ENCODE measurements at places on chromosomes 16 and 17.

DNA sequence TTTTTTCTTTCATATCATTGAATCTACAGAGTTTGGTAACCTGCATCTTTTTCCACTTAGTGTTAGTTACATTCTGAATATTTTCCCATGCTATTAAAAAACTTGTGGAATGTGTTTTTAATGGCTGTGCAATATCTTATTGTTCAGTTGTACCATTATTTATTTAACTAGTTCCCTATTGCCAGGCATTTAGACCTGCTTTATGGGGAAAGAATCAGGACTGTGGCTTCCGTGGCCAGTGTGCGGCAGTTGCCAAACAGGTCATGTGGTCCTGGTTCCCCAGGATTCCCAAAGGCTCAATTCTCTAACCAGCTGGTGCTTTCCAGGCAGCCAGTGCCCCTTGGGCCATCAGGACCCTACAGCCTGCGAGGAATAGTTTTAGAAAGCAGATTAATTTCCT is 30.8 kb downstream of the NDEL1 start:
- DNase-seq, result no peak

GRCh38 chr16:28923652-28924398 is 1.2 kb downstream of the RABEP2 start:
- DNase-seq, result peak; percentile 73

DNA sequence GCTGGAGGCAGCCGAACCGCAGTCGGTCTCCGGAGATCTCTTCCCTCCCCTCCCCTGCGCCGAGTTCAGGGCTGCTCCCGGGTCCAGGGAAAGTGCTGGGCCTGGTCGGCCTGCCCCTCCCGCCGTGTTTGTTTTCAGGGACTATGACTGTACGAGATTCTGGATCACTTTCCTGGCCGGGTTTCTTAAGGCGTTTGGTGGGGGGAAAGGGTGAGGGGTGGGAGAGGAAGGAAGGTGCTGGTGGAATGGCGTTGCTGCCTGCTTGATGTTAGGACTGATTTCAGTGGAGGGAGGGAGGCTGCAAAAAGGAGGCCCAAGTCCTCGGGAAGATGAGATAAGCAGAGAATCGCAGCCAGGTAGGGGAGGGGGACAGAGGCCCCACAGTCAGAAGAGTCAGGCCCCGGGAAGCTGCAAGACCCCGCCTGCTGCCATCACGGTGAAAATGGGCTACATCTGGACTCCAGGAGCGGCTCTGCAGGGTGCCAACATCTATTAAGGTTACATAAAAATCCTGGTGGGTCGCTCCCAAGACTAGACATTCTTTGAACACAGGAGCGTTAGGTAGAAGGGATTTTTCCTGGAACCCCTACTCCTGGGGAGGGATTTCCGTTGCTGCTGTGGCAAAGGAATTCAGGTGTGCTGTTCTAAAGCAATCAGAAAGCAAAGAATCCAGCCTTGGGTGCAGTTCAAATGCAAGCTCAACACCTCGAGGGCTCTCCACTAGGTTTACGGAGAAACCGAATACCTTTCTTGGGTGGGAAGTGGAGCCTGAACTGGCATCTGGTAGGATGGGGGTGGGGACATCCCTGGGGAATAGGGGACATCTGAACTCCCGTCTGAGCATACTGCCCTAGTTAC is 1.2 kb downstream of the ARHGAP44 start:
- no peak for DNase-seq

- no peak for DNase-seq
Observed at GRCh38 chr16:4372001-4372577, 441 bp downstream of the VASN start.

DNA sequence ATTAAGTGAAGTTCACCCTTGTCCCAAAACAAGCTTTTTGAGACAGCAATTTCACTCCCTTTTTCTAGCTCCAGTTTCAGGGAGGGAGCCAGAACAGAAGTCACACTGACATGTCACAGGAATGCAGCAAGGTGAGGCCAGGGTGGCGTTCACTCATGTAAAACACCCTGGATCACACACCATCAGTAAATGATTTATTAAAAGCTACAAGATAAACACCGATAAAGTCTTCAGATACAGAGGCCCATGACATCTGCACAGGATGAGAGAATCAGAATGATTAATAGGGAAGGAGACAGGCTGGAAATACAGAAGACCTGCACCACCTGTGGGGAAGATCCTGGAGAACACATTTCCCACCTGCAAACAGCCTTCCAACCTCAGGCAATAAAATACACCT is 77.5 kb upstream of the DYNLRB2 start:
- no peak for DNase-seq

- DNase-seq, result no peak
Observed at GRCh38 chr17:56863974-56864373, 30.0 kb downstream of the DGKE start.

DNA sequence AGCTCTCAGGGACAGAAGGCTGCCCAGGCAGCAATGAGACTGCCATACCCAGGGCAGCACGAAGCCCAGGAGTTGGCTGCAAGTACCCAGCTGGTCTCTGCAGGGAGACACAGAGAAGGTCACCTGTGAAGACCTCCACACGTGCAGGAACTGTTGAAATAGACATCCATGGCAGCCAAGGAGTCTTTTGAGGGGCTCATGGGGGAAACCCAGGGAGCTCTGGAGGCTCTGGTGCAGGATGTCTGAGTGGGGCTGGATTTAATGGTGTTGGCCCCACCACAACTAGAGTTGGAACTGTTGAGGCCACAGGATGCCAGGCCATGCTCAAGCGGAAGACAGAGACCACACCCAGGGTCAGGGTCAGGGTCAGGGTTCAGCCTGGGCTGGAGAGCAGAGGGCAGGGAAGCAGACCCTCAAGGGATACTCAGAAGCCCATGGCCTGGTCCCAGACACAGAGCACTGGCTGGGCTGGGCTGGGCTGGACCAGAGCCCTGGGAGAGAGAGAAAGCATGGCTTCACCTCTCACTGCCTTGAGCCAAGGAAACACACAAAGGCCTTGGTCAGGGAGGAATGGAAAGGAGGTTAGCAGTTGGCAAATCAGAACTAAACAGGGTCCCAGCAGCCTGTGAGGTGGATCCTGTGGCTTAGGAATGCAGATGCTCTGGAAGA is 21.4 kb downstream of the PITPNM3 start:
- no peak for DNase-seq

- DNase-seq, result no peak
Observed at GRCh38 chr16:15993946-15994665, 44.7 kb downstream of the ABCC1 start.

DNA sequence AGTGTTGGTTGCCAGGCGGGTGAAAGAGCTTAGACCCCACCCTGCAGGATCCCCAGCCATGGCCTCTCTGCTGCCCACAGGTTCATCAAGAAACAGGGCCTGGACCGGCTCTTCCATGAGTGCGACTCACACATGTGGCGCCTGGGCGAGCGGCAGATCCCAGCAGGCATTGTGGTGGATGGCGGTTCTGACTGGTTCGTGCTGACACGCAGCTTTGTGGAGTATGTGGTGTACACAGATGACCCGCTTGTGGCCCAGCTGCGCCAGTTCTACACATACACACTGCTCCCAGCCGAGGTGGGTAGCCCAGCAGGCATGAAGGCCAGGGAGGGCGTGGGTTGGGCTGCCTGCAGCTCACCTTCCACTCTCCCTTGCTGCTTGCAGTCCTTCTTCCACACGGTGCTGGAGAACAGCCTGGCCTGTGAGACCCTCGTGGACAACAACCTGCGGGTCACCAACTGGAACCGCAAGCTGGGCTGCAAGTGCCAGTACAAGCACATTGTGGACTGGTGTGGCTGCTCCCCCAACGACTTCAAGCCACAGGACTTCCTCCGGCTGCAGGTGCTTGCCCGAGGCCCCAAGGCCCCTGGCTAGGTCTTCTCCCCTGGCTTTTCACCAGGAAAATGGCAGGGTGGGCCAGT is 9.9 kb downstream of the XYLT2 start:
- no peak for DNase-seq

DNA sequence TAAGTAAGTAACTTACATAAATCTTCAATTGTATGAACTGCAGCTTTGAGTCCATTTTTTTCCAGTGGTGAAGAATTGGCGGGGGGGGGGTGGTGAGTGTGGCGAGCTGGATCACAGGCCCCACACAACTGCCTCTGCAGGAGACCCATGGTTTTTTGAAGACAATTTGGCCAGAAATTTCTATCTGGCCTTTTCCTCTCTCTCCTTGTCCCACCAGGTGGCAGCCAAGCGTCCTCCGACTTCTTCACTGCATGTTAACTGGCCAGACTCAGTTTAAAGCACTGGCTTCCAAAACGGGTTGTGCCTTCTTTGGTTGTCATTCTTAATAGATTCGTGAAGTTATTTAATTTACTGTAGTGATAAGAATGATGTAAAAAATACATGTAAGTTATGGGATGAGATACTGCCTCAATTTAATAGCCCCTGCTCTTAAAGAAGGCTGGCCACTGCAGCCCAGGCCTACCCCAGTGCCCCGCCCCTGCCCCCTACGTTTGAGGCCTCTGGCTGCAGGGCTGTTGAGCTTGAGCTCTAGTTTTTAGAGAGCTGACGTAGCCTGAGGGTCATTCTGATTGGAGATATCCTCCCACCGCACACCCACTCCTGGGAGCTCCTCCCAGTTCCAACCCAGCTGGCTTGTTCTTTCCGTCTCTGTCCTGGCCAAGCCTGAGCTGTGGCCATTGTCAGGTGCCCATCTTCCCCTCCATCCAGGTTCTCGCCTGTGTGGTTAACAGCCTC is 36.4 kb downstream of the AKAP1 start:
- no peak for DNase-seq

DNA sequence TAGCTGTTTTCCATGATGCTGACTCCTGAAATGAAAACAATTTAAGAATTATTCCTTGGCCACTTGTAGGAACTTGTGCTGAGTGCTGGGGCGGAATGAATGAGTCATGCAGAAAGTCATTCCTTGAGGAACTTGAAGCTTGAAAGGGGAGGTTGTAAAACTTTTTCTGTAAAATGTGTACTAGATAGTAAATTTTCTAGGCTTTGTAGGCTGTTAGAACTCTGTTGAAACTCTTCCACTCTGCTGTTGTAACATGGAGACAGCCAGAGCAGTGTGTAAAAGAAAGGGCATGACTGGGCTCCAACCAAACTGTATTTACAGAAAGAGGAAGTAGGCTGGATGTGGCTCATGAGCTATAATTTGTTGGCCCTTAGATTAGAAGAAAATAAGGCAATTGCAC is 46.1 kb downstream of the ABCA8 start:
- no peak for DNase-seq

GRCh38 chr17:74938194-74938950 is 2.7 kb downstream of the OTOP3 start:
- DNase-seq, result no peak

- DNase-seq, result no peak
Observed at GRCh38 chr16:81715358-81716196, 63.5 kb upstream of the PLCG2 start.

- no peak for DNase-seq
Observed at GRCh38 chr17:50299776-50300175, 25.5 kb downstream of the TMEM92 start.

DNA sequence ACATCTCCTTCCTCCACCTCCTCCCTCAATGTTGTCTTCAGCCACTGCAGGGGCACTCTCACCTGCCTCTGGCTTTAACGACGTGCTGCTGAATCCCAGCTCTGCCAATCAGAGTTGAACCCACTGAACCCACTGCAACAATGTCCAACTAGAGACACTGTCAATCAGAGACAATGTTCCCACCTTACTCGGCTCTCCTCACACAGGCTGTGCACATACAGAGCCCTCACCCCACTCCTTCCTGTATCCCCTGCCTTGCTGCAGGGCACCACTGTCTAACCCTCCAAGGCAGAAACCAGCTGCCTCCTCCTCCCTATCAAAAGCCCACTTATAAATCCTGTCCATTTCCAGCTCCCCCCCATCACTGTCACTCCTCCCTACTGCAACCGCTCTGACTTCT is 58.7 kb downstream of the ANKRD11 start:
- no peak for DNase-seq

DNA sequence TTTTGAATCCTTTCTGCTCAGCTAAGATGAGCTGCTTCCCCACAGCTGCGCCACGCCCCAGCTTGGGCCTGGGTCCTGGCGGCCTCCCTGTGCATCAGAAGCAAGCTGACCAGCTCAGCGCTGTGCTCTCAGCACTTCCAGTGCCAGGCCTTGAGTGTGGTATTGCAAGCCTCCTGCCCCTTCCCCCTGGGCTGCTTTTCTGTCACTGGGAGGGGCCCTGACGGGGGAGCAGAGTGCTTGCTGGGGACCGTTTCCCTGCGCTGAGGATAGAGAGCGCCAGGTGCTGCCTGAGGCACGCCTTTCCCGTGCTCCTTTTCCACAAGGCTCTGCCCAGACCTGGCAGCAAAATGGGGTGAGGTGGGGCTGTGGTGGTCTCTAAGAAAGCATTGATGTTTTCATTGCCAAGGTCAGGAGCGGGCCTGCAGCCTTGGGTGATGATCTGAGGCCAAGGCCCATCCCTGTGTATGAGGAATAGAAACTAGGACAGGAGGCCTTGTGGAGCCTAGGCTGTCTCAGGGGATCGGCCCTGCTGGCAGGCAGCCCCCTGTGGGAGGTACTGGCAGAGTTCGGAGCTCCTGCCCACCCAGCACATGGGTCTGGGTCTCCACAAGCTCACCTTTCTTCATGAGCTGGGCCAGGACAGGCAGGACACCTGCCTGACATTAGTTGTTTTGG is 29.7 kb downstream of the POLR3E start:
- no peak for DNase-seq

- DNase-seq, result no peak
Observed at GRCh38 chr17:33766721-33767120, 473.6 kb upstream of the ASIC2 start.

- peak; percentile 59 for DNase-seq
Observed at GRCh38 chr17:76000016-76000754, 470 bp upstream of the CDK3 start.

- DNase-seq, result no peak
Observed at GRCh38 chr17:68441070-68441770, 16.1 kb downstream of the WIPI1 start.

DNA sequence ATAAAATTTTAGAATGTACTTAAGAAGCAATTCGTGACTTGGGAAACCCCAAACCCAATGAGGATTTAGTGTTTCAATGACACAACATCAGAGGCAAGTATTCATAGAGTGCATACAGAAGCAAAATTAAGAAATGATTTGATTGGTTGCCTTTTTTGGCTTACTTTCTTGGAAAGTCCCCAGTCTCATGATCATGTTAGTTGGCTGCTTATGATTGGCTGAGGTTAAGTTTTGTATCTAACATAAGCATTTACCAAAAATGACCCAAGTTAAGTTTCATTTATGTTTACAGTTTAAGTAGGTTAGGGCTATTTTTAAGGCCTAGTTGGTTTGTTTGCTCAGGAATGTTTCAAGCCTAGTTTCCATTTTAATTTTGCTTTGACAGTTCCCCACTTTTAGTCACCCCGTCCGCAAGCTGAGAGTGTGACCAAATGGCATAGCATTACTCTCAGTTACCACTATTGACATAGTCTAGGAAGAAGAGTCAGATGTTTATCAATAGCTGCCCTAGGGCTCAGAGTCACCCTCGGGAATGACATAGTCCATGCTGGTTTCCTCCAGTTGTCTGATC is 36.2 kb downstream of the DGKE start:
- no peak for DNase-seq
